ENCODE measurements at places on chromosomes 16 and 17.

- no peak for DNase-seq
These were observed 294.2 kb upstream of the SALL1 start for GRCh38 chr16:51445250-51445649.

GRCh38 chr16:68401871-68402747 is 46.2 kb downstream of the SMPD3 start:
- peak; percentile 20 for DNase-seq

GRCh38 chr16:72927199-72928089 is 120.5 kb downstream of the ZFHX3 start:
- DNase-seq = no peak

DNA sequence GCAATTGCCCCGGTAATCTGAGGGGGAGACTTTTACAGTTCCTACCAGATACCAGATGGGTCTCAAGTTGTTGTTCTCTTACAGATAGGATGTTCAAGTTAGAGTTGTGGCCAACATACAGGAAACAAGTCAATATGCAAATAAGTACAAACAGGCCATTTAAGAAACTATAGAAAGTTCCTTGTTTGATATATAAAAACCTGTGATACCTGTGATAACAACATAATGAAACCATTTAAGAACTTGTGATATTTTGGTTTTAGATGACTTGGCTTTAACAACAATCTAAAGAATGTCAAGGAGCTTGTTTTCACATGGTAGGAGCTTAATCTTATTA is 16.8 kb downstream of the CDR2 start:
- DNase-seq = no peak

- no peak for DNase-seq
These were observed 463.8 kb upstream of the HSBP1 start for GRCh38 chr16:83343935-83344366.

GRCh38 chr17:1994707-1995106 is 30.4 kb downstream of the RTN4RL1 start:
- DNase-seq = no peak

- no peak for DNase-seq
These were observed 54.7 kb downstream of the CBFA2T3 start for GRCh38 chr16:88922114-88922825.

GRCh38 chr17:57674894-57675293 is 70.2 kb downstream of the CCDC182 start:
- no peak for DNase-seq

DNA sequence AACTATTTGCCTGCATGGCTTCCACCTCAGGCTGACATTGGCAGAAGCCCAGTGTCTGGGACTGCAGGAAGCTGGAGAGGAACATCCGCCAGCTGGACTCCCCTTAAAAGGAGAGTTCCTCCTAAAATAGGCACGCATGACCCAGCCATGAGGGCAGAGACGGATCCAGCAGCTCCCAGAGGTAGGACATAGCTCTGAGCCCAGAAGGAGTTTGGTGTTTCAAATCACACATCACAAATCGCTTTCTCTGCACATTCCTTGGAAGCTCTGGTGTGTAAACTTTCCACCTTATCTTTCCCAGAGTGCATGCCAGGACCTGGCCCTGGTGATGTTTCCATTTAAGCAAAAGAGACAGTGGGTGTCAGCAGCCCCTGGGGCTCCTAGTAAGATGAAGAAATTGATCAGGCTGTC is 231.1 kb upstream of the CDH5 start:
- peak; percentile 25 for DNase-seq

GRCh38 chr16:75836347-75837010 is 110.2 kb upstream of the CPHXL start:
- DNase-seq = no peak

DNA sequence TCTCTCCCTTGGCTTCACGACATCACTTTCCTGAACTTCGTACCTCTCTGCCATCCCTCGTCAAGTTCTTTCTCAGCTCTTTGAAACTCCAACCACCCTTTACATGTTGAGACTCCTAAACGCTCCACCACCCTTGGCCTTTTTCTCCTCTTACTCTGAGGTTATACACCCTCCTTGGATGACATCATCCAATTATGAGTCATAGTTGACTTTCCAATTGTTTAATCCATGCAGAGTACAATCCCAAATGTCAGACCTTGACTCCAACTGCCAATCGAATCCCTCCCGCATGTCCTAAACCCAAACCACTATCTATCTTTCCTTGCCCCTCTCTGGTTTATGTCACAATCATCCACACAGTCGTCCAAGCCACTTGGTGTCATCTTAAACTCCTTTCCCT is 18.4 kb upstream of the C16orf82 start:
- no peak for DNase-seq

- DNase-seq = peak; percentile 88
These were observed 2.0 kb downstream of the CBX4 start for GRCh38 chr17:79836972-79837887.

DNA sequence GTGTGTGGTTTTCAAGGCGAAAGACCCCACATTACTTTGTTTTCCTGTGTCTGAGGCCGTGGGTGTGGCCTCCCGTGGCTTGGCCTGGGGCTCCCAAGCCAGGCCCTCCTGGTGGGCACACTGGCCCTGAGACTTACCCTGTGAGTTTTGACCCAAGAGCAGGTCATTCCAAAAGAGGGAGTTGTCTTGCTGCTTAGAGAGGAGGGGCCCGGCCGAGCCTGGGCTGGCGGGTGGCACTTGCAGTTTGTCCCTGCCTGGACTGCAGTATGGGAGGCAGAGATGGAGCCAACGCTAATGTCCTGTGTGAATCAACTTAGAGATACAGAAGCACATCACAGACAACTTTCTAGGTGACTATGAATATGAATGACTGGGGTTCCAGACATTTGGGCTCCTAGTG is 22.7 kb downstream of the PLEKHG4 start:
- no peak for DNase-seq

- peak; percentile 68 for DNase-seq
These were observed 661 bp downstream of the GIT1 start for GRCh38 chr17:29588562-29589411.

- peak; percentile 88 for DNase-seq
These were observed 10.3 kb upstream of the ARL4D start for GRCh38 chr17:43388359-43389045.

- DNase-seq = no peak
These were observed 12.9 kb upstream of the MED13 start for GRCh38 chr17:62078009-62078408.

DNA sequence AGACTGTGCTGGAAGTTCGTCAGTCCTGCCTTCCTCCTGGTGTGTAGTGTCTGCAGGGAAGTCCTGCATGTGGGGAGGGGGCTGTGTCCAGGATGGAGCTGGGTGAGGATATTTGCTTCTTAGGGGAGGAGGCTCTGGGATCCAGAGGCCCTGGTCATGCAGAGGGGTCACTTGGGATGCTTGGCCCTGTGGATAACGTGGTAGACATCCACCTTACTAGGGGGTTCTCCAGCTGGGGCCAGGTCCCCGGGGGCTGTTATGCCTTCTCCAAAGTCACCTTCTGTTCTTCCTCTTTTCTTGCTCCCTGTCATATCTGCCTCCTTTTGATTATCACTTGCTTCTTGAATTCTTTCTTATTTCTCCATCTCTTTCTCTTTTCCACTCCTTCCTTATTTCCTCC is 43.8 kb downstream of the SLC6A2 start:
- DNase-seq = no peak

- no peak for DNase-seq
These were observed 4.7 kb upstream of the TGFB1I1 start for GRCh38 chr16:31467151-31467773.

DNA sequence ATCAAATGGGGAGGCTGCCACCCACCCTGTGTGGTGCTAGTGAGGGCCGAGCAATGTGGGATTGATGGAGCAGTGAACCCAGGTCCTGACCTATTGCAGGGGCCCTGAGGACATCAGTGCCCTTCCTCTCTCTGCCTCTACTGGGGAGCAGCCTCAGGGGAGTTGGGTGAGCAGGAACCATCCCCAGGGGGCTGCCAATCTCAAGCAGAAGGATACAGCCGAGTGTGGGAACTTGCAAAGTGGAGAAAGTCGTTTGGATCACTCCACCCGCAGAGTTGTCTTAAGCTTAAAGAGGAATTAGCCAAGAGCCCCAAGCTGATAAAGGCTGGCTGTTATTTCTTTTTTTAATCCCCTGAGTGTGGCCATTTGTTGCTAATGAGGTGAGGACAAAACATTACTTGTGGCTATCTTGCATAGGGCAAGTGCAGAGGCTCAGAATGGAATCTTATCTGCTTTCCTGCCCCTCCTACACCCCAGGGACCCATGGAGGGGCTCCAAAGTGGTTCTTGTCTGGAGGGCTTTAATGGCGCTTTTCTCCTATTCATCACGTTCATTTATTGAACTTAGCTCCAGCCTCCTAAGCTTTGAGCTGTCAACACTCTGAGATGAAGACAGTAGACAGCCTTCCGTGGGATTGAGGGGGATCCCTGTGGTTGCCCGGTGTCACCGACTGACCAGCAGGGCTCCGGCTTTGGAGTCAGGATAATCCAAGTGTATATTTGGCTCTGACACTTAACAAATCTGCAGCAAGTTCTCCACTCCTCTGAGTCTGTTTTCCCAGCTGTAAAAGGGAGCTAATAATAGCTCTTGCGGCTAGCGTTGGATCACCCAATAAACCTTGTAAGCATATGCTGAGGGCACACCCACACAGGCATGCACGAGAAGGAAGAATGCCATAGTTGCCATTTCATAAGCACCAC is 45.1 kb downstream of the MYH11 start:
- peak; percentile 96 for DNase-seq

DNA sequence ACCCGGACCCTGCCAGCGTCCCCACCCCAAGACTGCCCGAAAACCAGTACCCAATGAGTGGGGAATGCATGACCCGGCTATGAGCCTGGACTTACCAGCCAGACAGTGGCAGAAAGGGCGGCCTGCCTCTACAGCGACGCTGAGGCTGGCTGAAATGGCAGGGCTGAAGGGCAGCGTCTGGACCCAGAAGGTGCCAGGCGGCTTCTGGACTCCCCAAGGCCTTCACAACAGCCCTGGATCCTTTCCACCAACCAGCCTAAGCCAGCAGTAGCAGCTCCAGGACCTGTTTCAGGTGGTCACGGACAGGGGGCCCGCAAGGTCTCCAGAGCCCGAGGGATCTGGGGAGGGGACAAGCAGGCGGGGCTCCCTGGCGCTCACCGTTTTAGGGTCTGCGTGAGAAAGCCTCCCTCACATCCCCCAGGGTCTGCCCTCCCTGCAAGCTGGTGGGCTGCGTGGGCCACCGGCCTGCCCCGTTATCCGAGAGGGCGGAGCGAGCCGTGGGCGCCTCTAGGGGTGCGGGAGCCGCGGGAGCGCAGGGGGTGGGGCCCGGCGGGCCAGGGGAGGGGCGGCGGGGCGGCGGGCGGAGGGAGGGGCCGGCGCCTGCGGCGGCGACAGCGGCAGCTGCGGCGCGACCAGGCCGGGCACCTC is at the start of gene RIPOR1:
Gene RIPOR1 (plus strand): TSS at position 608 of the 648 bp plus-strand sequence. CDS start 9,618 bp downstream, outside the sequence.
- peak; percentile 33 for DNase-seq

- no peak for DNase-seq
These were observed 41.1 kb downstream of the BAHCC1 start for GRCh38 chr17:81436294-81436849.

- no peak for DNase-seq
These were observed 9.8 kb downstream of the NTHL1 start for GRCh38 chr16:2037647-2038381.

DNA sequence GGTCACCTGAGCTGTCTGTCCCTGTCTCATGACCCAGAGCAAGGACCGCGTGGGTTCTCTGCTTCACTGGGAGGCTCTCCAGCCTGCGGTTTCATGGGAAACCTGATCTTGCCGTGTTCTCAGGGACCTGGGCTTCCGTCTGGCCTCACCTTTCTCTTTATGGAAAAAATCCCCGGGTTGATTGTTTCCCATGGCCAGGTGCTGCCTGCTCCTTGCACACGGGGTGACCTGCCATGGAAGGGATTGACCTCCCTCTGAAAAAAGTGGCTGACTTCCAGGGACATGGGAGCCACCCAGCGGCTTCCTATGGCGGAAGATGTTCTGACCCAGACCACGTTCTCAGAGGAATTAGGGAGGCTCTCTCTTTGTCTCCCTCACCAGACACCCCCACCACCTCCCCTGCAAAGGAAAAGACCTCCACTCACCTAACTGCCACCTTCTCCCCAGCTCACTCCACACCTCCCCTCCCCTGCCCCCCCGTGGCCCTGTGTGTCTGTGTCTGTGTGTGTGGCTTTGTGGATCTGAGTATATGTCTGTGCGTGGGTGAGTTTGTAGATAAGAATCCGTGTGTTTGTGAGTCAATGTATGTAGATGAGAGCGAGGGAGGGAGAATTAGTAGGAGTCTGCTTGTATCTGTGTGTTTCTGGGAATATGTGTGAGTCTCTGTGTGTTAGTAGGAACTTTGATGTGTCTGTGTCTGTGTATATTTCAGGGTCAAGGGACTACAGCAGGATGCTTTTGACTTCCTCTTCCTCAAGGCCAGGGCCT is 154.6 kb downstream of the NTN1 start:
- DNase-seq = no peak

- no peak for DNase-seq
These were observed 27.1 kb upstream of the DBNDD1 start for GRCh38 chr16:90046122-90046970.

- peak; percentile 59 for DNase-seq
These were observed 12.9 kb upstream of the SEC14L1 start for GRCh38 chr17:77127735-77128361.

GRCh38 chr16:61993108-61993507 is 43.1 kb downstream of the CDH8 start:
- no peak for DNase-seq

- no peak for DNase-seq
These were observed 527 bp upstream of the MGAT5B start for GRCh38 chr17:76867578-76868175.

- peak; percentile 11 for DNase-seq
These were observed 29.8 kb downstream of the ZC3H18 start for GRCh38 chr16:88599825-88600538.

DNA sequence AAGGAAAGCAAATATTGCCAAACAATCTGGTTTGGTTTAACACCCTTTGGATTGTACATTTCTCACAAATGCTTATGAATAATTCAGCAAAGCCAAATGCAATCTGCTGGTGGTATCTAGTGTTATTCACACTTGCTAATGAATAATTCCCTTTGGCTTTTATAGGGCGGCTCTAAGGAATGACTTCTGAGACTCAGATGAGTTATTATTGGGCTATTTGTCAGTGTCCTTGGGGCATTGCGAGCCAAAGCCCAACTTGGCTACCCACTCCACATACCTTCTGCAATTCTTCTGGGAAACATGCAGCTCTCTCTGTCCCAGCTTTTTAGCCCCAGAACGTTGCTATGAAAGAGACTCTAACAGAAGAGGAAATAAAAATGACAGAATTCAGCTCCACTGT is 41.1 kb downstream of the FTO start:
- DNase-seq = no peak

DNA sequence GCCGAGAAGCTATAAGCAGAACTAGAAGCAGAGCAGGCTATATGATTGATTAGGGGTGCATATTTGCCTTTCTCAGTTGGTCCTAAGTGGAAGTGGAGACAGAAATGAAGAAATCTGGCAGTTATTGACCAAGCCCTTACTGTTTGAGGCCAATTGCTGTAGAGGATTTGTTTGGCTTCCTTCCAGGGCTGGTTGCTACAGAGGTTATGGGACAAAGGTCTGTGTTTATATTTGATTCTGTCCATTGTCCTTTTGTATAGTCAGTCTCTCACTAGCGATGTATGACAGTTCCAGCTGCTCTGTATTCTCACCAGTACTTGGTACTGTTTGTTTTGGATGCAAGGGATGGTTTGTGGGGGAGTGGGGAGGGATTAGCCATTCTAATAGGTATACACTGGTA is 7.3 kb upstream of the ALOX15 start:
- peak; percentile 29 for DNase-seq

- no peak for DNase-seq
These were observed 586.3 kb downstream of the KCNJ18 start for GRCh38 chr17:22278302-22279275.

GRCh38 chr16:47197536-47198179 is 53.9 kb upstream of the NETO2 start:
- DNase-seq = peak; percentile 92
